ENCODE measurements at places on chromosomes 4 and X.

DNA sequence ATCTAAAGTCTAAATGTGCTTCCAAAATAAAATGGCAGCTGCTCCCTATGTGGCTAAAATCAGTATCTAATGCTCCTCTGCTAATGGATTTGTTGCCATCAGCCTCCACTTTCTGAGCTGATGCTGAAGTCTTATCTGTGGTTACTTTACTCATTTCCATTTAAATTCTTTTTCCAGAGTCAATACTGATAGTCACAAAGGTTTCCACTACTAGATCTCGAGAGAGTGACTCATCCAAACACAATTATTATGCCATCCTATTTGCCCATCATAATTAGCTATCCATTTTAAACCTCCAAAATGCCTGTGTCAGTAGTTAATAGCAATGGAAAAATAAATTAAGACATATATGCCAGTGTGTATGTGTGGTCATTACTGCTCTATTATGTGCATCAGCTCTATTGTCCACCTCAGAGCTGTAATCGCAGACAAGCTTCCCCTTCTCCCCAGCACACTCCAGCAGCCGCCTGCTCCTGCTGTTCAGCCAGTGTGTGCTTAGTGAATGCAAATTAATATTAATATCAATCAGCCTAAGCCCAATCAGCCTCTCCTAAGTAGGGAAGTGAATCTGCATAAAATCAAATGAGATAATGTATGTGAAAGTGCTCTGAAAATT lies 199.8 kb upstream of the ZIC3 start:
- DNase-seq, result no peak

GRCh38 chrX:46959985-46960700 lies 47.9 kb downstream of the JADE3 start:
- no peak for DNase-seq

- DNase-seq, result no peak
Measured at GRCh38 chr4:143531380-143531779, 17.9 kb downstream of the SMARCA5 start.

DNA sequence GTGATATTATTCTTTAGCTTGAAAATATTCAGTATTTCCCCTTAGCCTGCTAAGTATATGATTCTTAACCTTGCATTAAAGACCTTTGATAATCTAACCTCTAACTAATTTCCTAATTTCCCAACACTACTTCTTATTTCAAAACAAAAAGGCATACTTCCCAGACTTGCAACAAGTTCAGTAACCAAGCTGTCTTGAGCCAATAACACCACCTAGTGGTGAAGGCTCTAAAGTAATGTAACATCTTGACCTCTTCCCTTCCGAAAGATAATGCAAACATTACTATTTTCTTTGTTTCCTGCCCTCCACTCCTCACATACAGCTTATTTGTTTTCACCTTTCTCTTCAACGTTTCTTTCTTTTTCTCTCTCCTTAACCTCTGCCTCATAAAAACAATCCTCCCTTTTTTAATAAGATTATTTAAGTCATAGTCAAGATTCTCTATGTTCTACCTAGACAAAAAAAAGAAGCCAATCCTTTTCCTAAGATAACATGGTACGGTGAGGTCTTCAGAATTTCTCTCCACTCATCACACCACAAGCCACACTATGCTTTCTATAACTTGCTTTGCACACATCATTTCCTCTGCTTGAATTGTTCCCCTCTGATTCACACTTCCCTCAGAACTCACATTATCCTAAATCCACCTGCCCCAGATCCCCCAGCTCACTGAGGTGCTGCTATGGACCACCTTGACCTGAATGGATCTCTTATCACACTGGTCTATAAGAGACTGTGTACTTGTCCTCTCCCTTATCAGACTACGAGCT lies 3.5 kb downstream of the FAT1 start:
- no peak for DNase-seq

DNA sequence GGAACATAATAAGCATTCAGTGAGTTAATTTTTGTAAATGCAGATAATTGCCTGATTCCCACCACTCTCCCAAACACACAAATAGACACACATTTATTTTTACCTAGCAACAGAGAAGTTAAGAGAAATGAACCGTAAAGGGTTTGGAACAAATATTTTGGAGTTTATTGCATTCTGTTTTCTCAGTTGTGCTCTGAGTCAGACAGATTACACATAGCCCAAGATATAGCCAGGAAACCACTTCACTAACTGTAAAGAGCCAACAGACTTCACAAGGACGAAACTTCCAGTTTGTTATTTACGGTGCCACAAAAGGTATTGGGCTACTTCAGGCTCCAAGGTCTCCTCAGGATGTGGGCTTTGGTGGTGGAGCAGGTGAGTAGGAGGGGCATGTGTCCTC lies 217.0 kb downstream of the BMPR1B start:
- DNase-seq, result no peak

- DNase-seq, result no peak
Measured at GRCh38 chr4:129346036-129346435, 250.1 kb downstream of the C4orf33 start.

- DNase-seq, result no peak
Measured at GRCh38 chr4:140277576-140277975, 95.9 kb upstream of the SCOC start.

- DNase-seq, result no peak
Measured at GRCh38 chr4:115228851-115229250, 115.4 kb upstream of the NDST4 start.

DNA sequence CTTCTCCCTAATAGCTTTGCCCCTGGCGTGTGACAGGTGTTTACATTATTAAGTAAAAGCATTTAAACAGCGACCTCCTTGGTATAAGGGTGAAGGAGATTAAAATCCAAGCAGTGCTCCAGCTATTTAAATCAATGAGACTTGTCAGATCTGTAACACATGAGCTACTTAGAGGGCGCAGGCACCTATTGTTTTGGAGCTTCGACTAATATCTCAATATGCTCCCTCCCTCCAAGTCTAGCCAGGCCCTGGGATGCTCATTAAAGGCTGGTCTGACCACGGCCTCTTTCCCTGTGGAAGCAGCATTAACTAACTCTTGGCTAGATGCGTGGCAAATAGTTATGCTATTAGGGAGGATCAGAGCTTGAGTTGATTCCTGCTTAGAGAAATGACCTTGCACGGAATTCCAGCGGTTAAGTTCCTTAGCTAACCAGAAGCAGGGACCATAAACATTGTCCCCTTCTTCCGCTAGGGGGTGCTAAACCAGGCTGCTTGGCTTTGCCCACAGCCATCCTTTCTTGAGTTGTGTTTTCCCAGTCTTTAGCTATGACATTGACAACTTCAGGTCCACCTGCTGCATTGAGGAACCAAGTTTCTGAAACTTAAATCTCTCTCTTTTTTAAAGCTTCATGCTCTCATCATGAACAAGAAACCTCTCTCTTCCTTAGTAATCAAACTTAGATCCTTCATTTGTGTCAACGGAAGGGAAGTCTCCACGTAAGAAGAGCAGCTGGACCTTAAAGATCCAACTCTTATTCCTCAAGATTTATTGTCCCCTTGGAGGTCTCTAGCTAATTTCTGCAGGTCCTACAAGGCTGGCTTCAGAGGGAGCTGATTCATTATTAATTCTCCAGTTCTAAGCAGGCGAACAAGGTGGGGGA lies 80.7 kb upstream of the IGFBP7 start:
- no peak for DNase-seq

DNA sequence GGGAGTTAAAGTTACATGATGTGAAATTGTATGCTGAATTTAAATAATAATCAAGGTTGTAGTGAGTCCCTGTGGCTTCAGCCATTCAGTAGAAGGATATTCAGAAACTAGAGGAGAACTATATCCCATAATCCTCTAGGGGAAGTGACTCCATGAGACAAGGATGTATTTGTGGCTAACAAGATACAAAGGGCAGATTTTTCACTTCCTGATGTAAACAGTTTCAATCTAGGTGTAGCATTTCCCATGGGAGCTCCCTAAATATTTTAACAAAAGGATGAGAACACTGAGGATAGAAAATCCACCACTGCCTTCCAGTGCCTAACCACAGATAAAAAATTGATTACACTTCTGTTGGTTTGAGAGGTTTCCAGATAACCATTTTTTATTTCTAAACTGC lies 435.4 kb upstream of the TENM3 start:
- DNase-seq, result no peak

DNA sequence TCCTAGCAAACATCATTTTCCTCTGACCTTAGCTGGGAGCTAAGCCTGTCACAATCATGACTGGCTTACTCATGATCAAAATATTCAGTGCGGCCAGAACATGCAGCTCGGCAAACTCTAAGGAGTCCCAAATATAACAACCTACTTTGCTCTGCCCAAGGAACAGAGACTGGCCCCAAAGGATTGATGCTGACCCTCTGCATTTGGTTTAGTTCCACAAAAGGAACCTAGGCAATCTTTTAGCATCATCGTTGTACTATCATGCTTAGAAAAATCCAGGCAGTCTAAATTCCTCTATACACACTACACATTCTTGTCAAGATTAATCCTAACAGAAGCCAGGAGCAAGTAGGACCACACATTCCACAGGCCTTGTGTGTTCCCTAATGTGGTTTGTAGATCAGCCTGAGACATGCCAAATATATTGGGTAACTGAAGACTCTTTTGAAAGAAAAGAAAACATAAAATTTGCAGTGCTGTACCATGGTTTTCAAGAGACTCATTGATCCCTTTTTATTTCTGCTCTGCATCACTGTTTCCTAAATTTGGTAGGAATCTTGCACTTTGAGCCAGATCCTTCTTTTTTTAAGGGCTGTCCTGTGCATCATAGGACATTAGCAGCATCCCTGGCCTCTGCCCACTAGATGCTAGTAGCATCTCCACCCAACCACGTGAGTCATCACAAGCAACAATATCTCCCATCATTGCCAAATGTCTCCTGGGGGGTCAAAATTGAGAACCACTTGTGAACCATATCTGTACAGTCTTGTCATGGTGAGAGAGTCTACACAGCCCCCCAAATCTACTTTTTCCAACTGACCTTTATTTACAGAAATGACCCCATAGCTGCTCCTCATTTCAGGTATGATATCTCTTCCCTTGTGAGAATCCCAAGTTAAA lies 17.6 kb upstream of the CC2D2A start:
- no peak for DNase-seq
